Lower lobe of right lung (tissue), 2 donors: ENCODE measurements at places on chromosomes 13 and 19. TPM values are rescaled to one million over a fixed set of nuclear protein-coding genes. Genes with fewer than 3 reads are reported as not detected.

MYO1F gene
- total RNA-seq, result 162 TPM

KCNJ14 gene
- total RNA-seq, result 0.71 TPM

- no peaks in the 10 kb centered on the region for H3K27me3 ChIP-seq
- peaks cover 22% of the 10 kb centered on the region for H3K4me1 ChIP-seq
- no peak for DNase-seq
- no peaks in the 10 kb centered on the region for H3K36me3 ChIP-seq
- no peak overlapping the region for H3K27ac ChIP-seq
These were observed 67.9 kb downstream of the FOXO1 start for GRCh38 chr13:40598569-40598968.

LILRB4 gene
- 43.7 TPM for total RNA-seq

DNA sequence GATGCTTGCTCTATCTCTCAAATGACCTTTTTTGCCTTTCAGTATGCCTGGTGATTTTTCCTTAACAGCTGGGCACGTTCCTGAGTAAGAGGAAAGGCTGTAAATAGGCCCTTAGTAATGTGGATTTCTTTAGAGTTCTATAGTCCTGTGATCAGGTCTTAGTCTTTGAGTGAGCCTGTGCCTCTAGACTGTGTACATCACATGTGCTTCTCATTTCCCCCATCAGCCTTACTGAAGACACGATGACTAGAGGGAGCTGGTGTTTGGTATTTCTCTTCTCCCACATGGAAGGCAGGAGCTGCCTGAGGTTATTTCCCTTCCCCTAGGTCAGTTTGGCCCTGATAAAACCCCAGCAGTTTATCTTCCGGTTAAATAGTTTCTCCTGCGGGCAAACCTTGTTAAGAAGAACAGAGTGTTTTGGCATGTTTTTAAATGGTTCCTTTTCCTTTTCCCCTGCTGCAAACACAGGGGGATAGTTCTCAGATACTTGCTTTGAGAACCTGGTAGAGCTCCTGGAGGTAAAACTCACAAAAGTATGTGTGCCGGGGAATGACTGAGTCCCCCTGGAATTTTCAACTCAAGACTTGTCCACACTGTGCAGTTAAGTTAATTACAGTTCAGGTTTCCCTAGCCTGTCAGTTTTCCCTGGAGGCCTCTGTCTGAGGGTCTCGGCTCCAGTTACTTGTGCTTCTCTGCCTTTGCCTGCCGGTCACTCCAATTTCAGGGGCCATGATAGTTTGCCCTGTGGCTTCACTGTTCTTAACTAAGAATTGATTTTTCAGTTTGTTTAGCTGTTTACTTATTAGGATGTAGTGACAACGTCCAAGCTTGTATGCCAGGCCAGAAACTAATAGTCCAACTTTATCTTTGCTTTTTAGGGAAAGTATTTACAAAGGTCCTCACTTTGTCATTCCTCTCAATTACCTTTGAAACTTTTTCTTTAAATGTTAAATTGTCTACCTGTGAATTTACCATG, 94.4 kb downstream of the URI1 start:
- H3K4me3 ChIP-seq, result no peak overlapping the region
- no peak overlapping the region for H3K27ac ChIP-seq
- no peaks in the 10 kb centered on the region for H3K4me1 ChIP-seq
- no peaks in the 10 kb centered on the region for H3K27me3 ChIP-seq

DNA sequence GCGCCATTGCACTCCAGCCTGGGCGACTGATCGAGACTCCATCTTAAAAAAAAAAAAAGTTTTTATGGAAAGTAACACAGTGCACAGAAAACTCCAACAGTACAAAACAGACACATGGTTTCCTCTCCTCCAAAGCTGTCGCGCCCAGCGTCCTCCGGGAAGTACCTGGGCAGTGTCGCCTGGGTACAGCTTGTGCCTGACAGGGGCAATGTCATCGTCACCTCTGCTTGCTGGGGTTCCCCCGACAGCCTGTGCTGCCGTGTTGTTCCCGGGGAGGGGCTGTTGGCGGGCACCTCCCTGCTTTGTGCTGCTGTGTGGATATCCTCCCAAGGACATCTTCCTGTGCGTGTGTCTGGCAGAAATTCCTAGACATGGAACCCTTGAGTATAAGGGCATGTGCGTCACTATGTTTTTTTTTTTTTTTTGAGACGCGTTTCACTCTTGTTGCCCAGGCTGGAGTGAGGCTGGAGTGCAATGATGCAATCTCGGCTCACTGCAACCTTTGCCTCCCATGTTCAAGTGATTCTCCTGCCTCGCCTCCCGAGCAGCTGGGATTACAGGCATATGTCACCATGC, 2.4 kb upstream of the F2RL3 start:
- peaks cover 31% of the 10 kb centered on the region for H3K4me1 ChIP-seq
- H3K4me3 ChIP-seq, result peak overlapping the region; percentile 25

CNFN gene
- total RNA-seq, result not detected
